ENCODE measurements at places on chromosomes 6 and 20.

- no peak for DNase-seq
These were observed 40.4 kb upstream of the TMEM170B start for GRCh38 chr6:11497107-11497506.

DNA sequence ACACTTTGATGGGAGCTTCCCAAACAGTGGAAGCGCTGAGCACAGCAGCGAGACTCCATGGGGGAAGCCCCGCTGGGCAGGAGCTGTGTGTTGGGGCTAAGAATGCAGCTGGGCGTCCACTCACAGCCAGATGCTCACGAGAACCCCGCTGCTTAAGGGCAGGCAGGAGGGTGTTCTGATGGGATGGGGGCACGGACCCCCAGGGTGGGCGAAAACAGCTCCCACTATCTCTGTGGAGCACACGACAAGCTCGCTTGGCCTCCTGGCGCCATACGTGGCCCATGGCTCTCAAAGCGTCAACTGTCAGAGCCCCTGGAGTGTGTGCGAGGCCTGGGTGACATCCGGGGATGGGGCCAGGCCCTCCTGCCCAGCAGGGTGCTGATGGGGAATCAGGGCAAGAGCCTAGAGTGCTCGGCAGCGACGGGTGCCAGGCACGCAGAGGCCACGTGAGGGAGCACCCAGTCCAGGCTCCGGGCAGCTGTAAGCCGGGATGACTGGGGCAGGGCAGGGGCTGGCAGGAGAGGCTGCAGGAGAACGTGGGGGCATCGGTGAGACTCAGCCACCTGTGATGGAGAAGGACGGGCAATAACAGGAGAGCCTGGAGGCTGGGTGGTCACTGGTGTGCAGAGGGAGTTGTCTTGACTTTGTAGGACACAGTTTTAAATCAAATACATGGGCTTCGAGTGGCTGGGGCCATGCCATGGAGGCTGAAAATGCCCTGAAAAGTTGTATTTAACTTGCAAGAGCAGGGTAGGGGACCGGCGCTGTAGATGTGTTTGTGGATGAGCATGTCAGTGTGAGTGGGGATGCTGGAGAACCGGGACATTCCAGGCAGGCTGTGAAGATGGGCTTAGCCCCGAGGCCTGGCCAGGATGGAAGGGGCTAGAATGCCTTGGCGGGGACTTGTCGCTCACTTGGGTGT lies 27.3 kb downstream of the PYGB start:
- DNase-seq: no peak

- DNase-seq: no peak
These were observed 57.1 kb upstream of the BTN3A2 start for GRCh38 chr6:26307850-26308249.

- no peak for DNase-seq
These were observed 25.3 kb upstream of the PROKR2 start for GRCh38 chr20:5342021-5342420.
